GM23248 (cell line): ENCODE measurements at places on chromosomes 7 and 10. TPM values are rescaled to one million over a fixed set of nuclear protein-coding genes. Genes with fewer than 3 reads are reported as not detected.

CPED1 gene
- 12.4 and 13.5 TPM in 2 replicates for polyA plus RNA-seq

DNA sequence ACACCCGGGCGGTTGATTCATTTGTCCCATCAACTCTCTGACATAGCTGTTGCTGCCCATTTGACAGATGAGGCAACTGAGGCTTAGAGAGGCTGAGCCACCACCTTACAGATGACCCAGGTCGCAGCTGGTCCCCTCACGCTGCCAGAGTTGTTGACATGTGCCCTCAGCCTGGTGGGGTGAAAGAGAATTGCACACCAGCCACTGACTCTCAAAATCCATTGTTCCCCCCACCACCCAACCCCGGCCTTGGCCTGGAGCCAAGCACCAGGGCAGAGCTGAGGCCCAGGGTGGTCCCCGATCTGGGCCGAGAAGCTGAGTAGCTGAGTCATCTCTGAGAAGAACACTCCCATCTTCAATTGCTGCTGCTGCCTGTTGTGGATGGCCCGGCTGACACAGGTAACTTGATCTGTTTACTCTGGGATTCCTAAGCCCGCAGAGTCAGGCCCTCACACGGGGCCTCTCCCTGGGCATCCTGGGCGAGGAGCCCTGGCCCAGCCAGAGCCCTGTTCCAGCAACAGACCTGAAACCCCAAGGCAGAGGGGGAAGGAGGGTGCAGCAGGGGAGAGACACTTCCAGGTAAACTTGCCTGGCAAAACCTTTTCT lies 27.5 kb downstream of the PVRIG start:
- peak; percentile 29 for DNase-seq

TET1 gene
- polyA plus RNA-seq = 0.68 and 0.84 TPM in 2 replicates

FXYD4 gene
- not detected in 2 replicates for polyA plus RNA-seq

MINDY4 gene
- 2.5 and 2.6 TPM in 2 replicates for polyA plus RNA-seq

- DNase-seq = peak; percentile 66
Observed at GRCh38 chr10:122113945-122114747, 125.2 kb downstream of the TACC2 start.

VAX1 gene
- not detected in 2 replicates for polyA plus RNA-seq

- DNase-seq = no peak
Observed at GRCh38 chr10:62708569-62708968, 96.0 kb upstream of the ADO start.

DNA sequence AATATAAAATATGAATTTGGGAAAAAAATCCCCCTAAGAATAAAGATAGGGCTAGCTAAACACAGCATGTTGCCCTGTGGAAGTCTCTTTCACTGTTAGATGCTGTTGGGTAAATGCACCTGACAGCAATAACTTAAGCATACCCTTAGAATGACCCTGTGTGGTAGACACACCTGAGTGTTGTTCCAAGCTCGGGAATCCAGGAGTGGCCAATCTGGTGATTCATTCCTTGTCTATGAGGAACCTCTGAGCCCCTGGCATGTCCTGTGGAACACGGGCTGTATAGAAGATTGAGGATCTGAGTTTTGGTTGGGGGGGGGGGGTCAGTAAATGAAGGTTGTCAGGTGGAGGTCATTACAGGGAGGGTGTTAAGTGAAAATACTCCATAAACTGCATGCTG lies 730.0 kb upstream of the IGFBP3 start:
- DNase-seq = no peak

GRCh38 chr7:92020636-92021035 lies 80.0 kb downstream of the AKAP9 start:
- DNase-seq = peak; percentile 34

DNA sequence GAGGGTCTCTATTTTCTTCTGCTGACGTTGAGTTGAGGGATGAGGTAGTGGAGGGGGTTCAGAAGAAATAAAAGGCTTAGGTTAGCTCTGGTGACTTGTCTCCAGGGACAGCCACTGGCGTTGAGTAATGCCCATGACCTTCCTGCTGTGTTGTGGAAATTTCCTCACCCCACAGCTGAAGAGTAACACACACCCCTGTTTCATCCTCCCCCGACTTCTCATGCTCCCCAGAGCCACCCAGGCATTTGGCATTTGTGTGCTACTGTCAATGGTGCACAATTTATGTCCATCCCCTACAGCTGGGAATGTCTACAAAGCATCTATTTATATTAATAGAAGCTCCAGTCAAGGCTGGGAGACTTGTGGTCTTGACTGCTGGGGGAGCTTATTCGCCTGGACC lies 4.7 kb upstream of the TMEM72 start:
- DNase-seq = no peak

DNA sequence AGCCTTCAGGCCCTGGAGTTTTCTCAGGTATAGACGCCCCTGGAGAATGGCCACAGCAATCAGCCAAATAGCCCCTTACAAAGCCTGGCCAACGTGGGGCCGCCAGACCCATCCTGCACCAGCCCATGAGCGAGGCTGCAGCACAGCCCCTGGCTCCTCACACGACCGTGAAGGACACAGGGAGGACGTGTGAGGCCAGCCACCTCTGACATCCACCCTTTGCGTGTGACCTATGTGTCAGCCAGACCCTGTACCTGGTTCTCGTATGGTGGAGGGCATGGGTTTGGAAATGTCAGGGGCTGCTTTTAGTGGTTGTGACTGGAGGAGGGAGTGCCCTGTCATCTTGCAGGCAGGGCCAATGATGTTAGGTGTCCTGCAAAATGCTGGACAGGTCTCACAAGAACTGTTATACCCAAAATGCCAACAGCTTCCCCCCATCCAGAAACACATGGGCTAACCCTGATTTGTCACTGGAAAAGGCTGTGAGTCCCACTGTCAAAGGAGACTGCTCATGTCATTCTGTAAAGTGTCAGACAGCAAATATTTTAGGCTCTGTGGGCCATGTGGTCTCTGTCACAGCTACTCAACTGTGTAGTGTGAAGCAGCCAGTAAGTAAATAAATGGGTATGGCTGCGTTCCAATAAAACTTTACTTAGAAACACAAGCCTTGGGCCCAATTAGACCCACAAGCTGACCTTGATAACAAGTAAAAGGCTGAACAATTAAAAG lies 30.0 kb downstream of the NOD1 start:
- DNase-seq = no peak

CNNM1 gene
- polyA plus RNA-seq = 0.95 and 1.1 TPM in 2 replicates

DNA sequence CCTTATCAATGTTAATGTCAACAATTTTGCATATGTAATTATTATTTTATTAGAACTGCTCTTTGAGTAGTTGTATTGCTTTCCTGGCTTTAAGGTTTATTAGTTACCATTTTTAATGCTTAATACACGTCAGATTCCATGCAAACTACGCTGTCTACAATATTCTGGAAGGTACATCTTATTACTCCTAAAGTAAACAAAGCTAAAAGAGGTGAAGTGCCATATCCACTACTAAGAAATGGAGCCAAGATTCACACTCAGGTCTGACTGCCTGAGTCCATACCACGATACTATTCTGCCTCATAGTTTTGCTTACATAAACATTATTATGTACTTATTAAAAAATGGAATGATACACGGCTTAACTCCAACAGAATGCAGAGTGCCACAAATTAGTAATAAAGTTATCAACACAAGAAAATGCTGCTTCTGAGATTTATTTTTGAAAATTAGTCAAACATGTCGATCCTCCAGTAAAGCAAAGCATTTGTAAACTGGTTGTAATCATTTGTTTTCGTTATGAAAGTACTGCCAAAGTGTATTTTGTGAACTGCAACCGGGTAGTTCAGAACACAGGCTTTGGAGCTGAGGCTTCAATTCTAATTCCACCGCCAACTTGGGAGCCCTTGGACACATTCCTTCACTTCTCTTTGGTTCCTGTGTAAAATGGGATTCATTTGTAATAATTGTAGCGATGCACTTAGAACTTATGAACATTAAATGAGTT lies 1.1 kb upstream of the DMTF1 start:
- DNase-seq = peak; percentile 34

GRCh38 chr10:127148066-127148932 lies 48.1 kb downstream of the INSYN2A start:
- DNase-seq = peak; percentile 93

- DNase-seq = peak; percentile 1
Observed at GRCh38 chr7:51613911-51614357, 297.3 kb upstream of the COBL start.

GRCh38 chr10:131089861-131090260 lies 221.7 kb downstream of the TCERG1L start:
- DNase-seq = no peak

DNA sequence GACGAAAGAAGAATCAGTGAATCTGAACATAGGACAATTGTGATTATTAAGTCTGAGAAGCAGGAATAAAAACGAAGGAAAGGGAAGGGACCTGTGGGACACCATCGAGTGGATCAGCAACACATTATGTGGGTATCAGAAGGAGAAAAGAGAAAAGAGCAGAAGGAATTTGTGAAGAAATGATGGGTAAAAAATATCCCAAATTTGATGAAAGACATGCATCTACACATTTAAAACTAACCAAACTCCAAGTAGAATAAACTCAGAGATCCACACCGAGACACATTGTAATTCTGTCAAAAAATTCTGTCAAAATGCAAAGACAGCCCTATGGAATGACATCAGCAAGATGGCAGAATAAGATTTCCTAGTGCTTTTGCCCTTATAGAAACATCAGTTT lies 171.1 kb downstream of the ITGB1 start:
- no peak for DNase-seq

DNA sequence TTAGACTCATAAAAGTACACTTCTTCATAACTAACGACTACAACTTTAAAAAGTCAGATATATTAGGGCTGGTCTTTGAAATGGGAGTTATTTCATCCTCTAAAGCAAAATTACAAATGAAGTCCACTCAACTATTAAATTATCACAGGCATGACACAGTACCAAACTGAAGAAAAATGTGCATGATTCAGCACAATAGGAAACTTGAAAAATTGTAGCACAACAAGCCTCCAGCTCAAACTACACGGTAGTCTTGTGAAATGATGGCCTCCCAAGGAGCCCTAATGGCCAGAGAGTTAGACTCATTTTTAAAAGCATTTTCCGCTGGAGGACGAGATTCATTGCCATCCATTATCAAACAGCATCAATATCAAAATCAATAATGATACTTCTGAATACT lies 76.4 kb downstream of the MAGI2 start:
- peak; percentile 53 for DNase-seq

CUTC gene
- 25.7 and 28.5 TPM in 2 replicates for polyA plus RNA-seq

GRCh38 chr10:113091920-113092319 lies 141.9 kb downstream of the TCF7L2 start:
- no peak for DNase-seq

TRPV5 gene
- not detected in 2 replicates for polyA plus RNA-seq

C7orf33 gene
- not detected in 2 replicates for polyA plus RNA-seq

GRCh38 chr10:96918214-96919002 lies 86.3 kb downstream of the LCOR start:
- DNase-seq = no peak

- no peak for DNase-seq
Observed at GRCh38 chr10:120802935-120803334, 48.2 kb upstream of the WDR11 start.

DNA sequence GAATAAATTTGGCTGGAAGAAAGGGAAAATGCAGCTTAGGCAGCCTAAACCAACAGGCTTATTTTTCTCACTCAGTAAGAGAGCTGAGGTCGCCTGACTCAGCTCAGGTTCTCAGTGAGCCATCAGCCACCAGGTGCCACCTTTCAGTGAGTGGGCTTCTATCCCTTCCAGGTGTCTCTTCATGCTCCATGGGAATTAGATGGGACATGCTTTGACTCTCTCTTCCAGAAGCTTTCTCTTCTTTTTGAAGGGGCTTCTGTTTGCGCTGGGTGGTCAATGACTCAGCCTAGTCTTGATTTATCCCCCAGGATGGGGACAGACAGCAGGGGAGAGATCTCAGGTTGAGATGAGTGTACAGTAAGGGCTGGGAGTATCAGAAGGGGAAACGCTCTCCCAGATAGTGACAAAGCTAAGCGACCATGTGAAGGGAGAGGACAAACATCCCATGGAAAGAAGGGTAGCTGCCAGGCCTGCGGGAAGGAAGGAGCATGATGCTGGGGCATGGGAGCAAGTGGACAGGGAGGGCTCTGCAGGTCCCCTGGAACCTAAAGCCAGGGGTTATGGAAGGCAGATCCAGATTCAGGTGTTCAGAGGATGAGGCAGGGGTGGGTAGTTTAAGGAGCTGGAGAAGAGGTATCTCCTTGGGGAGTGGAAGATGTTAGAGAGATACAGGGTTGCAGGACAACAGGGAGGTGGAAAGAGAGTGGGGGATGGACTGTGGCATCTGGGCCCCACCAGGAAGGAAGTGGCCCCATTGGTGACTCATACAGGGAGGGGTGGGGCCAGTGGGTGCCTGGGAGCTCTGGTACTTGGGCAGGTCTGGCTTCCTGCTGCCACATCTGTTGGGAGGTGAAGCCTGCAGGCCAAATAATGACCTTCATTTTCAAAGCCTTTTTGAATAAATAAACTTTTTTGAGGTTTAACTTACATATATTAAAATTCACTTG lies 32.5 kb downstream of the OGDH start:
- DNase-seq = peak; percentile 81
